ENCODE measurements at places on chromosomes 5 and 9.

GRCh38 chr5:39459071-39459470 is 34.3 kb upstream of the DAB2 start:
- DNase-seq = no peak

DNA sequence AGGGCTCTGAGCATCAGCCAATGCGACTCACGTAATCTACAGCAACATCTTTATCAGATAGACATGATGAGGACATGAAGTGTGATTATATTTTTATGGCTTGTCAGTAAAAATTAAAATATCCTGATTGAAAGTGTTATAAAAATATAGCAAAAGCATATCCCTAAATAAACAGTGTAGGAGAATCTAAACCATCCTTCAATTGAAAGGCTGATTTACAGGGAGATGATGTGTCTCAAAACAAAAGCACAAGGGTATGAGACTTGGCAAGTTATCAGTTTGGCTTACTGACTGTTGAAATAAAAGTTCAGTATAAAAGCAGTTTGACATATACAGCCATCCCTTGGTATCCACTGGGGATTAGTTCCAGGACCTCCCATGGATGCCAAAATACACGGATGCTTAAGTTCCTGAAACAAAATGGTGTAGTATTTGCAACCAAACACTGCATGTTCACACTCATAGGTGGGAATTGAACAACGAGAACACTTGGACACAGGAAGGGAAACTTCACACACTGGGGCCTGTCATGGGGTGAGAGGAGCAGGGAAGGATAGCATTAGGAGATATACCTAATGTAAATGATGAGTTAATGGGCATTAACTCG is 149.9 kb upstream of the MAP1B start:
- no peak for DNase-seq

DNA sequence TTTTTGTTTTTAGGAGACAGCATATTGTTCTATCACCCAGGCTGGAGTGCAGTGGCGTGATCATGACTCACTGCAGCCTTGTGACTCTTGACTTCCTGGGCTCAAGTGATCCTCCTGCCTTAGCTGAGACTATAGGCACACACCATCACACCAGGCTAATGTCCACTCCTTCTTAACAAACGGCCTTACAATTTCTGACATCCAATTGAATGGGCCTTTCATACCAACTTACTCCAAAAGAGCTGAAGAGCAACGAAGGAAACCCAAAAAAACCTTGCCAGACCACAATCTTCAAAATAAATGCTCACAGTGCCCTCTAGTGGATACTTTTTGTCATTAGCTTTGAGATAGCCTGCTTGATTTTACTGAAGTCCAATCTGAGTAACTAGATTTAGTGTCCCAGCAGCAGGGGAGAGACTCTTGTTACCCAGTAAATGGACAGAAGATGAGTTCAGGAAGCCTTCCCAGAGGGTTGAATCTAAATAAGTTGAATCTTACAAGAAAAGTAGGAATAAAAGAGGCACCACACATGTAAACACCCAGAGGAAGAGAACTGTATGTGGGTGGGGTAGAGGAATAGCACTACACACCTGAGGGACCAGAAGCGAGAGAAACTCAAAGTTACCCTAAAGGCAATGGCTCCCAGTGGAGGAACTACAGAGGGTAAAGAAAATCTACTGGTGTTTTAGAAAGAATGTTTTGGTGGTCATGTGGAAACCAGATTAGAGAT is 9.3 kb downstream of the ZNF622 start:
- DNase-seq = no peak

DNA sequence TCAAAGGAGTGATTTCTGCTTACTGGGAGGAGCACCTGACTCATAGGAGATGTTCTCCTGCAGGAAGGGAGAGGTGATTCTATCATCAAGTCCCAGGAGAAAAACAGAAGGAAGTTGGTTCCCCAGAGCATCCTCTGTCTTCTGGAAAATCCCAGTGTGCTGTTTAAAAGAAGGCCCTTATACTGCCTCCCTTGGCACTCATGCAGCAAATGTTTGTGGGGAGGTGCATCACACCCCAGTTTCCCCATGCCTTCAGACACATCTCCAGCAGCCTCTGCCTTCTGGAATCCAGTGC is 63.1 kb downstream of the PPARGC1B start:
- DNase-seq = no peak

DNA sequence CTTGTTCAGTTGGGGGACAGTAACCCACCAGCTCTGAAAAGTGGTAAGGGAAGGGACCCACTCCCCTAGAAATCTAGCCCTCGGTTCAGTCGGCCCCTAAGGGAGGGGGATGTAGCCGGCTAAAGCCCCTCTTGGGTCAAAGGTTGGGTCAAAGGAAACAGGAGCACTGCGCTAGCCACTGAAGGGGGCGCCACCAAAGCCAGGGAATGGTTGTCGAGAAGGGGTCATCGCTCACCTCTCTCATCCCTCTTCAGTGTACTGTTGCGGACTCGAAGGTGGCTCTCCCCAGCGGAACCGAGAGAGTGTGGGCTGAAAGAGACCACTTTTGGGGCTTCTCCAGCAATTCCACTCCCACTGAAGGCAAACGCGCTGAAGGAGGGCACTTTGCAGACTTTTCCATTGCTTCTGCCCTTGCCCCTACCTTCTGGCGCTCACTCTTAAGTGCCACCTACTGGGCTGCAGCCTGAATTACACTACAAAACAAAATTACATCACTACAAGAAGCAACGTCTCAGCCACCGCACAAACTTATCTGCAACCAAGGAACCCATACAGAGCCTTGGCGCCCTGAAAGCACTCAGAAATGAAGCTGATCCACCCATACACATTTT is 396.9 kb downstream of the PDE4D start:
- peak; percentile 1 for DNase-seq

GRCh38 chr9:135136481-135136880 is 49.0 kb downstream of the OLFM1 start:
- no peak for DNase-seq

DNA sequence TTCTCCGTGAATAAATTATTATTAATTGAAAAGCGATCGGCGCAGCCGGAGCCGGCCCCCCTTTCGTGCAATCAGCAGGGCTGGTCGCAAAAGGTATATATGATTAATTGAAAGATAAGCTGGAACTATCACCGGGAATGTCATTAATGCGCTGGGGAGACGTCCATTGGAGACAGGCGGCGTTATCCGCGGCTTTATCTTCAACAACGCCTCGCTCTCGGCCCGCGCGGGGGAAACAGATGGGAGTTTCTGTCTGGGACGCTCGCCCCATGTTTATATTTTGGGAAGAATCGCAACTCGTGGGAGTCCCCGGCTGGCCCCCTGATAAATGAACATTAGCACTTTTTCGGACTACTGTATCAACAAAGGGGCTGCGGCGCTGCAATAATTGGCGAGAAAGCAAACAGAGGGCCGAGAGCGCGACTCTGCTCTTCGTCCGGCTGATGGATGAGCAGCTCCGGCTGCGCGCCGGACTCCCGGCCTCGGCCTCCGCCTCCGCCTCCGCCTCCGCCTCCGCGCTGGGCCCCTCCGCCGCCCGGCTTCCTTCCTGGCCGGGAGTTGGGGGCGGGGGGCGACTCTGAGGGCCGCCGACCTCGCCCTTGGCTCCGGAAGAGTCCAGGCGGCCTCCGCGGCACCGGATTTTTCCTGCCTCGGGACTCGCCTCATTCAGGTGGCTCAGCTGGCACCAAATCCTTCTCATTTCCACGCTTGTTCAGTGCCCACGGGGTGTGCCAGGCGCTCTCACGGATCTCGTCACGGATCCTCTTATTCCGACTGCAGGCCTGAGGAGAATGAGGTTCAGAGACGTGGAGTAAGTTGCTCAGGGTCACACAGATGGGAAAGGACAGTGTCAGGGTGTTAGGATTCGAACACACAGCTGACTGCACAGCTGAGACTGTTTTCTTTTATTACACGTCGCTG is 3.6 kb upstream of the NKX2-5 start:
- no peak for DNase-seq

Measured in stimulated activated CD4-positive, alpha-beta T cell treated with anti-CD3 and anti-CD28 coated beads, Interleukin-2, amount 100 ng/mL, for 48 hours (primary cell).